Ovary (tissue), 10 donors: ENCODE measurements at places on chromosomes 7 and 10.
A peak's percentile ranks its signal among the peaks of the same experiment; 100 is the strongest.

DNA sequence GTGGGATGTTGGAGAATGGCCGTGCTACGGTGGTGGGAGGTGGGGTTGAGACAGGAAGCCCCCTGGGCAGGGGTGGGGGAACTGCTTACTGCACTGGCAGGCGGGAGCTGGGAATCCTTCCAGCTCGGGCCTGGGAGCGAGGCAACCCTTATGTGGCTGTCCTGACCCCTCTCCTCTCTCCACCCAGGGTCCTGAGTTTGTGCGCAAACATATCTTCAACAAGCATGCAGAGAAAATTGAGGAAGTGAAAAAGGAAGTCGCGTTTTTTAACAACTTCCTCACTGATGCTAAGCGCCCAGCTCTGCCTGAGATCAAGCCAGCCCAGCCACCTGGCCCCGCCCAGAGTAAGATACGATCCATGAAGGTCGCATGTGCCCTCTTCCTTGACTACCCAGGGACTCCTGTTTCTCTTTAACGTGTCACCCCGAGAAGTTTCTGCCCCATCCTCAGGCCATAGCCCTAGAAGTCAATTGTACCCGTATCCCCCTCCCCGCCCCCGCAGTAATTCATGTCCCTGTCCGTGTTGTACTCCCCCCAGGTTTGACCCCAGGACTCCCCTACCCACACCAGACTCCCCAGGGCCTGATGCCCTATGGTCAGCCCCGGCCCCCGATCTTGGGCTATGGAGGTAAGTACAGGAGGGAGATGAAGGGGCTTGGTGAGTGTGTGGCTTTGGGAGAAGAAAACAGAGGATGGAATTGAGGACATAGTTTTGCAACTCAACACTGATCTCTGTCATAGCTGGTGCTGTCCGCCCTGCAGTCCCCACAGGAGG lies 1.8 kb downstream of the UFSP1 start:
- DNase-seq, result peak; percentile 22

DNA sequence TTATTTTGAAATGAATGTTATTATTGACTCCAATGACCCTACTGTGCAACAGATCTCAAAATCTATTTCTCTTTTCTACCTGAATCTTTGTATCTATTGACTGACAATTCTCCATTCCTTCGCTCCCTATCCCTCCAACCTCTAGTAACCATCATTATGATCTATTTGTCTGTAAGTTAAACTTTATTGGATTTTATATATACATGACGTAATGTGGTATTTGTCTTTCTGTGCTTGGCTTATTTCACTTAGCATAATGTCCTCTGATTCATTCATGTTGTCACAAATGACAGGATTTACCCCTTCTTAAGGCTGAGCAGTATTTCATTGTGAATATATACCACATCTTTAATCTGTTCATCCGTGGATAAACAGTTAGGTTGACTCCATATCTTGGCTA lies 200.4 kb upstream of the SORCS1 start:
- no peak for DNase-seq

DNA sequence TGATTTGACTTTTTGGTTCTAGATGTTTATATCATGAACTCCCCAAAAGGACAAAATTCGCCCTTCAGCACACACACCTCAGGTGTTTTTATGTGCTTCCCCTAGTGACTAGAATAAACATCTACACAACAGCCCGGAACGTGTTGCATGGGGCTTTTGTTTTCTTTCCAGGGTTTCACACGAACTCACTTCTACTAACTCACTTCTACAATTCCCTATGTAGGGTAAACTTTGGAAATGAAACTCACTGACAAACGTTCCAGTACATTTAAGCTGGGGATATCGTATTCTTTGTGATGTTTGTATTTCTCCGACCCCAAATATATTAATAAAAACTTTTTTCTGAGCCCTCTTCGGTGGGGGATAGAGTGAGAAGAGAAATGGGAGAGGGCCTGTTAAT lies 1.4 kb downstream of the TRA2A start:
- DNase-seq, result no peak

DNA sequence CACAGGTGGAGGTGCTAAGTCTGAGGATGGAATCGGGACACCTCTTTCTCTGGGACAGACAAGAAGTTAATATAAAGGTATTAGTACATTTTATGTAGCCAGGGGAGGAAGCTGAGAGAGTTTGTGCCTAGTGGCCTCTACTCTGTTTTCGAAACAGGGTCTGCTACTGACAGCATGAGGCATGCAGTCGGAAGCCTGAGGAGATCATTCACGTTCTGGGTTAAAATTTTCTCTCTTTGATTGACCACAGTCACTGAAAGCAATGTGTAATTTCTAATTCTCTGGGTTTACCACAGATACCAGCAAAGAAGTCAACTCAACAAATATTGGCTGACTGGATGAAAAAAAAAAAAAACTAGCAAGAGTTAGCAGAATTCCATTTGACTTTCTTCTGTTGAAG lies 53.3 kb upstream of the KCTD7 start:
- DNase-seq, result no peak

- DNase-seq, result no peak
These were observed 249.7 kb downstream of the CREB5 start for GRCh38 chr7:28661826-28662595.
